Mesothelial cell of epicardium (in vitro differentiated cells): ENCODE measurements at places on chromosomes 5 and 9. TPM values are rescaled to one million over a fixed set of nuclear protein-coding genes. Genes with fewer than 3 reads are reported as not detected.

- H3K4me1 ChIP-seq = no peaks in the 10 kb centered on the region
- no peak for DNase-seq
- no peaks in the 10 kb centered on the region for H3K36me3 ChIP-seq
- no peak overlapping the region for H3K4me3 ChIP-seq
These were observed 197.6 kb upstream of the MEF2C start for GRCh38 chr5:89080467-89081116.

DNA sequence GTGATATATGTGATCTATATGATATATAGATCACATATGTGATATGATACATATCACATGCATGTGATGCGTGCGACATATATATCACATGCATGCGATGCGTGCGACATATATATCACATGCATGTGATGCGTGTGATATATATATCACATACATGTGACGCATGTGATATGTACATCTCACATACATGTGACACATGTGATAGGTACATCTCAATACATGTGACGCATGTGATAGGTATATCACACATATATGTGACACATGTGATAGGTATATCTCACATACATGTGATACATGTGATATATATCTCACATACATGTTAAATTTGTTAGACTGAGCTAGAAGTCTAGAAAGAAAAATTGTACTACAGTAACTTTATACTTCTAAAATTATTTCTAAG, 1095.9 kb downstream of the EFNA5 start:
- H3K4me1 ChIP-seq = no peaks in the 10 kb centered on the region
- H3K36me3 ChIP-seq = no peaks in the 10 kb centered on the region
- no peak overlapping the region for H3K4me3 ChIP-seq
- no peak overlapping the region for H3K27ac ChIP-seq
- H3K27me3 ChIP-seq = no peaks in the 10 kb centered on the region
- no peak for DNase-seq

DNA sequence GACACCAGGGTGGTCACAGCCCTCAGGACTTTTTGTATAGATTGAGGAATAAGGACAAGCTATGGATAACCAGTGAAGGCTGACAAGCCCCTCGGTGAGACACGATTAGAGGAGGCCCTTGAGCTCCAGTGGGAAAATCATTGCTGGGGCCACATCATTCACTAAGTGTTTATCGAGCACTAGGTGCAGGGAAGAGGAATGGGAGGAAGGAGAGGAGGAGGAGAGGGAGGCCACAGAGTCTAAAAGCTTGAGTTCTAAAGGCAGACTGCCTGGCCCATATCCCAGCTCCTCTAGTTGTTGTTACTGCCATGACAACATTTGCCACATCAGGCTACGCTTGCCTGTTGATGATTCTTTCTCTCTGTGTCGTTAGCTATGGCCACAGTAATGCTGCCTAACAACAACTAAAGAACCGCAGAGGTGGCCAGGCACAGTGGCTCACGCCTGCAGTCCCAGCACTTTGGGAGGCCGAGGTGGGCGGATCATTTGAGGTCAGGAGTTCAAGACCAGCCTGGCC, 37.6 kb downstream of the NKX2-5 start:
- H3K4me1 ChIP-seq = no peaks in the 10 kb centered on the region
- no peak overlapping the region for H3K4me3 ChIP-seq
- no peak for DNase-seq
- no peak overlapping the region for H3K27ac ChIP-seq

- no peaks in the 10 kb centered on the region for H3K27me3 ChIP-seq
- peaks cover 9% of the 10 kb centered on the region for H3K4me1 ChIP-seq
- H3K4me3 ChIP-seq = no peak overlapping the region
- no peaks in the 10 kb centered on the region for H3K36me3 ChIP-seq
These were observed 86.6 kb downstream of the GNA14 start for GRCh38 chr9:77561331-77562018.

DNA sequence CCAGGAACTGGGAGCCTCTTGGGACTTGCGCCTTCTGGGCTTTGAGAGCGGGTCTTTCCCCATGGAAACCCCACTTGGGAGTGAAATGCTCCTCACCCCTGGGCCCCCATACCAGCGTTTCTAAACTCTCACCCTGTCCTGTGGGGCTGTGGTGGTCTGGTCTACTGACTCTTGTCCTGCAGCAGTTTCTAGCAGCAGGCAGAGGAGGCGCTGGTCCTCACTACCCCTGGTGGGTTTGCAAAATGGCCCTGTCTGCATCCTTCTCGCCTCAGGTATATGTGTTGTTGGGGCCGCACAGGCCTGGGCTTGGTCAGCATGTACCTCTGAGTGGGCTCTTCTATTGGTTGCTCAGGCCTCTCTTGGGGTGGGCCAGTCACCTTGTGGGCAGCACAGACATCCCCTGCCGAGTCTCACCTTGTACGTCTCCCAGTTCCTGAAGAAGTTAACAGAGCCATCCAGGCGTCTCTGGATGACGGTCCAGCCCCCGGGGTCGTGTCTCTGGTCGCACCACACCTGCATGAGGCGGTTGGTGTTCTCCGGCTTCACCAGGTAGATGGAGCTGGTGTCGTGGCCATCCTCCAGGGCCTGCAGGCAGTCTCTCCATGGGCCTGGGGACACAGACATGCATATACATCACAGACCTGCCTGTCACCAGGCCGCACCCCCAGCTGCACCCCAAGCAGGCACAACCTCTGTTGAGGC, 29.0 kb downstream of the ANGPTL2 start:
- H3K27ac ChIP-seq = no peak overlapping the region
- H3K36me3 ChIP-seq = peaks cover 5% of the 10 kb centered on the region
- H3K4me3 ChIP-seq = no peak overlapping the region
- peaks cover 5% of the 10 kb centered on the region for H3K4me1 ChIP-seq
- no peak for DNase-seq

GRCh38 chr5:132747616-132748440, 602 bp downstream of the CCNI2 start:
- peak overlapping the region; percentile 49 for H3K4me3 ChIP-seq
- no peak for DNase-seq
- no peaks in the 10 kb centered on the region for H3K36me3 ChIP-seq
- no peak overlapping the region for H3K27ac ChIP-seq
- H3K4me1 ChIP-seq = no peaks in the 10 kb centered on the region

DNA sequence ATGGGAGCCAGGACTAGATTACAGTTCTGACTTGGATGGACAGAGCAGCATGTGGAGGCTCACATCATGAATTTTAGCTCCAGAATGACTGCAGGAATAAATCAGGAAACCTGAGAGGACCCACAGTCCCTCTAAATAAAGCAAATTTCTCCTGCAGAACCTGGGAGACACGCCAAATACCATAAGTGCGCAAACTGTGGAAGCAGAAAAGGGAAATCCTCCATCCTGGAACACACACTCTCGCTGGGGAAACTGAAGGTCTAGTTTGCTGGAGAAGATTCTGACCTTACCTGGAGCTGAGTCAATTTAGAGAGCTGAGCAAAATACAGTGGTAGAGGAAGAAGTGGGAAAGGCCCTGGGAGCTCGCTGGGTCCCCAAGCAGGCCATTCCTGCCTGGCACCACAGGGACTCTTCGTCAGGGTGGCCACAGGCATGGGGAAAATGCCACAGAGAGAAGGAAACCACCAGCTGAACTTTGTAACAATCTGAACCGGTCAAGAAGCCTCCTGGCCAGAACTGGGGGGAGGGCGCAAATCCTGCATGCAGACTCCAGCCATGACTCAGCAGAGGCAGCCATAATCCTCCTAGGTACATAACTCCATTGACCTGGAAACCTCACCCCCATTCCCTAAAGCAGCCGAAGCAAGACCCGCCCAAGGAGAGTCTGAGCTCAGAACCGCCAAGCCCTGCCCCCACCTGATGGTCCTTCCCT, 390.9 kb downstream of the LRRC70 start:
- no peak overlapping the region for H3K27ac ChIP-seq
- H3K36me3 ChIP-seq = peaks cover 7% of the 10 kb centered on the region
- no peaks in the 10 kb centered on the region for H3K27me3 ChIP-seq
- no peak for DNase-seq
- no peak overlapping the region for H3K4me3 ChIP-seq

DNA sequence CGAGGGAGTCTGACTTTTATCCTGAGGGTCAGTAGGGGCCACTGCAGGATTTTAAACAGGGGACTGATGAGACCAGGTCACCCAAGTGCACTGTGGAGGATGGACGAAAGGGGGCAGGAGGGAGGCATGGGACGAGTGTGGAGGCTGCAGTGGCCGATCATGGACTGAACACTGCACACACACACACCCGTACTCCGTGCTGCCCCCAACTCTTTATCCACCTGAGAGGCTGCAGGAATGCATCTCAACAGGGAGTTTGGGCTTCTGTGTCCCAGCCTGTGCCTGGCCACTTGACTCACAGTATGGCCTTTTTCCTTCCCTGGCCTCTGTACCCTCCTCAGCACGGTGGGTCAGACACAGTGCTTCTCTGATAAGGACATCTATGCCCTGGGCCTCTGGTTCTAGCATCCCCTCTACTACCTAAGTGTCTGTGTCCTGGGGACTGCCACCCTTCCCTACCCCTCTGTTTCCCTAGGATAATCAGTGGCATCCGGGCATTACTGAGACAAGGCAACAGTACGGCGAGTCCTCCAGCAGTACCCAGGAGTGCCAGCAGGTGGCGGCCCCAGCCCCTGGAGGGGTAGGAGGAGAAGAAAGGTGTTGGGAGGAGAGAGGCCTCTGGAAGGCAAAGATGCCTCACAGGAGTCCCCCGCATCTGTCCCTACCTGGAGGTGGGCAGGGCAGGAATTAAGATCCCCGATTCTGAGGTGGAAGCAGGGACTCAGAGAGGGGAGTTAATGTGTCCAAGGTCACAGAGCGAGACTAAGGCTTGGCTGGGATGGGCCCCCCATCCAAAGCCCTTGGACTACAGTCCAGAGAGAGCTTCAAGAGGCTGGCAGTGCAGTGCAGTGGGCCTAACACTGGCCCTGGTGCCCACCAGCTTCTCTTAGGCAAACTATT, 5.1 kb upstream of the CDX1 start:
- no peak for DNase-seq
- peak overlapping the region; percentile 83 for H3K27ac ChIP-seq
- H3K4me1 ChIP-seq = peaks cover 49% of the 10 kb centered on the region
- H3K4me3 ChIP-seq = no peak overlapping the region

- DNase-seq = no peak
- no peak overlapping the region for H3K27ac ChIP-seq
- H3K27me3 ChIP-seq = peaks cover 13% of the 10 kb centered on the region
- no peak overlapping the region for H3K4me3 ChIP-seq
- H3K4me1 ChIP-seq = peaks cover 22% of the 10 kb centered on the region
These were observed 135.7 kb downstream of the OLFM1 start for GRCh38 chr9:135222881-135223760.

DNA sequence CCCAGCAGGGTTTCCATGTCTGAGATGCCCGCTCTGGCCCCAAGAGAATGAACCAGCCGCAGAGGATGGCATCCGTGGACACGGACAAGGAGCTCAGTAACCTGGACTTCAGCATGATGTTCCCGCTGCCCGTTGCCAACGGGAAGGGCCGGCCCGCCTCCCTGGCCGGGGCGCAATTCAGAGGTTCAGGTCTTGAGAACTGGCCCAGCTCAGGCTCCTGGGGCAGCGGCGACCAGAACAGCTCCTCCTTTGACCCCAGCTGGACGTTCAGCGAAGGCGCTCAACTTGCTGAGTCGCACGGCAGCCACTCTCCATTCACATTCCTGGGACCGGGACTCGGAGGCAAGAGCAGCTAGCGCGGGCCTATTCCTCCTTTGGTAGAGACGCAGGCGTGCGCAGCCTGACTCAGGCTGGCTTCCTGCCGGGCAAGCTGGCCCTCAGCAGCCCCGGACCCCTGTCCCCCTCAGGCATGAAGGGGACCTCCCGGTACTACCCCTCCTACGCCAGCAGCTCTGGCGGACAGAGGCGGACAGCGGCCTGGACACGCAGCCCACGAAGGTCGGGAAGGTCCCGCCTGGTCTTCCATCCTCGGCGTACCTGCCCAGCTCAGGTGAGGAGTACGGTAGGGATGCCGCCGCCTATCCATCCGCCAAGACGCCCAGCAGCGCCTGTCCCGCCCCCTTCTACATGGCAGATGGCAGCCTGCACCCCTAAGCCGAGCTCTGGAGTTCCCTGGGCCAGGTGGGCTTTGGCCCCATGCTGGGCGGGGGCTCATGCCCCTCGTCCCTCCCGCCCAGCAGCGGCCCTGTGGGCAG, 74.4 kb downstream of the INSL6 start:
- no peak overlapping the region for H3K27ac ChIP-seq
- H3K36me3 ChIP-seq = peaks cover 21% of the 10 kb centered on the region
- no peaks in the 10 kb centered on the region for H3K27me3 ChIP-seq
- H3K4me3 ChIP-seq = no peak overlapping the region

- DNase-seq = no peak
- H3K4me3 ChIP-seq = no peak overlapping the region
- peaks cover 3% of the 10 kb centered on the region for H3K36me3 ChIP-seq
- no peaks in the 10 kb centered on the region for H3K27me3 ChIP-seq
These were observed 70.5 kb upstream of the TNFAIP8 start for GRCh38 chr5:119285070-119285916.

- no peak for DNase-seq
- no peak overlapping the region for H3K27ac ChIP-seq
- peaks cover 6% of the 10 kb centered on the region for H3K4me1 ChIP-seq
- H3K27me3 ChIP-seq = no peaks in the 10 kb centered on the region
These were observed 179.4 kb downstream of the CFAP90 start for GRCh38 chr5:7671381-7671993.

TMC1 gene
- 0.22 to 0.29 TPM in 2 of 3 replicates, not detected in the other for total RNA-seq

WHRN gene
- total RNA-seq = 25.5 to 28.2 TPM (median 27.5 TPM) in 3 replicates

CHD1 gene
- 47.6 to 49.0 TPM (median 47.8 TPM) in 3 replicates for total RNA-seq

SLC1A3 gene
- total RNA-seq = 55.0 to 59.4 TPM (median 56.3 TPM) in 3 replicates

PAEP gene
- not detected in 3 replicates for total RNA-seq

PCDHGA12 gene
- 4.1 to 5.2 TPM (median 4.5 TPM) in 3 replicates for total RNA-seq
